H1 (cell line): ENCODE measurements at places on chromosomes 3 and 15. TPM values are rescaled to one million over a fixed set of nuclear protein-coding genes. Genes with fewer than 3 reads are reported as not detected.
A peak's percentile ranks its signal among the peaks of the same experiment; 100 is the strongest.

DNA sequence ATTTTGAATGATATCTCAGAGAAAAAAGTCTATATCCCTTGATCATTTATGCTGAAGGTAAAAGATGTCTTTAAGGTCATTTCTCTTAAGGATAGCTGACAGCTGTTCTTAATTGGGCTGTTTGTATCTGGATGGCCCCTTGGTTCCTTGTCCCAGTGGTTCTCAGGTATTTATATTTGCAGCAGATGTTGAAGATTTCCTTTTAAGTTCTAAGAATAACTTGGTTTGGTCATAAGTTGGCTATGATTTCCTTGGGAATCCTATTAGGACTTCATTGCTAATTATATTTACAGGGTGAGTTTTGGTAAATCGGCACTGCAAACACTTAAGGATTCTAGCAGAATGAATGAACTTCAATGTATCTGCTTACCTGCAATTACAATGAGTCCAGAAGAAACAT lies 460.4 kb upstream of the SGO1 start:
- DNase-seq: no peak

DNA sequence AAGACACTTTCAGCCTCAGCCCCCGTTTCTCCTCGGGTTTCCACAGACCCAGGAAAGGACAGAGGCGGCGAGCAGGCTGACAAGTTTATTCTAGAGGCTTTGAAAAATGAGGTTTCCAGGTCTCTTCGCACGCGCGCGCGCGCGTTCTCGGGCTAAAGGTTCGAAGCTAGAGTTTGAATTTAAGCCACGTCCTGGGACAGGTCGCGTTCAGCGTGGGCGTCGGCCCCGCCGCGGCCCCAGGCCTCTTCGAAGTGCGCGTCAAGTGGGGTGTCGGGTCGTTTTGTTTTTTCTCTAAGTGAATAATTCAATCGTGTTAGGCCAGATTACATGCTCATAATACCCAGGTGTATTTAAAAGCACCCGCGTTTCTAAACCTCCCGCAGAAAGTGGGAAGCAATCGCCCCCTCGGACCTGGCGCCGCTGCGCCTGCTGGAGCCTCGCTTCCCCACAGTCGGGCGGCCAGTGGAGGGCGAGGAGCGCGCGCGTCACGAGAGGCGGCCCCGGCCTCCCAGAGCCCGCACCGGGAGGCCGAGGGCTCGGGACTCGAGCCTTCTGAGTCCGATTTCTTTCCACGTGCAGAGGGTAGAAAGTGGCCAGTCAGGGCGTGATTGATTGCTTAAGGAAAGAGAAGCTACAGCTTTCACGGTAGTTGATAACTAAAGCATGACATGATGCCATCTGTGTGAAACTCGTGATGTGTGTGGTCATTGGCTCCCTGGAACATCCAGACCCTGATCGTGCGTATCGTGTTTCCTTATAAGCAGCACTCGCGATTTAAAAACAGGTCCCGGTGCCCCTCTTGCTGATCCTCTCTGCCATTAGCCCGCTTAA lies 15.8 kb upstream of the SOX2 start:
- peak; percentile 53 for DNase-seq

SLC28A1 gene
- total RNA-seq: not detected in 2 replicates

- DNase-seq: no peak
These were observed 77.0 kb upstream of the IL12A start for GRCh38 chr3:159911664-159912037.

- DNase-seq: no peak
These were observed 45.4 kb downstream of the SSR3 start for GRCh38 chr3:156509189-156510174.

NEK10 gene
- total RNA-seq: 0.50 and 0.84 TPM in 2 replicates

- no peak for DNase-seq
These were observed 15.9 kb upstream of the OCA2 start for GRCh38 chr15:28114721-28115622.

AKAP13 gene
- total RNA-seq: 46.2 and 59.8 TPM in 2 replicates

DNA sequence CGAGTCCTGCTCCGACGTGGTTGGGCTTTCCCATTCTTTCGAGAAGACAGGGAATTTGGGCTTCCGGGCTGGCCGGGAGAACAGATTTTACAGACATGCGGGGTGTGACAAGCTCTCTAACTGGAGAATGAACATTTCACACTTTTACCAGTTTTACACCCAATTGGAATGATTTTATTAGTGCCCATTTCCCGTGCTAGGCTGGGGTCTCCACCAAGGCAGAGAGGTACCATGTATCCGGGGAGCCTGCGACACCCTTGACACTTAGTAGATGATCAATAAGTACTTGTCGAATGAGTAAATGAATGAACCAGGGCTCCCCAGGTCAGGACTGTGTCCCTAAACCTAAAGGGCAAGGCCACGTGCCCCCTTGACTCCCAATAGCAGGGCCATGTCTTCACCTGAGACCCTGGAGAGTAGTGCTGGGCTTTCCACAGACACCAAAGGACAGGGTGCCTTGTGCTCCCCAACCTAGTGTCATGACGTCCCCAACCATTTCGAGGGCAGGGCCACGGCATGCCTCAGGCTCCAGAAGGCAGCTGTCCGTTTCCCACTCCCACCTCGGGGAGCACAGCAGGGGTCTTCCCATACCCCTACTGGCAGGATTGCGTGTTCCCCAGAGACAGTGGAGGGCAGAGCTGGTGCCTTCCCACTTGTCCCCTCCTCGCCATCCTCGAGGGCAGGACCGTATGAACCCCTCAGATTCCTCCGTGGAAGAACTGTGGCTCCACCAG lies 679 bp upstream of the MYD88 start:
- DNase-seq: no peak

GRCh38 chr3:119257654-119258410 lies 17.2 kb upstream of the B4GALT4 start:
- DNase-seq: no peak

DNA sequence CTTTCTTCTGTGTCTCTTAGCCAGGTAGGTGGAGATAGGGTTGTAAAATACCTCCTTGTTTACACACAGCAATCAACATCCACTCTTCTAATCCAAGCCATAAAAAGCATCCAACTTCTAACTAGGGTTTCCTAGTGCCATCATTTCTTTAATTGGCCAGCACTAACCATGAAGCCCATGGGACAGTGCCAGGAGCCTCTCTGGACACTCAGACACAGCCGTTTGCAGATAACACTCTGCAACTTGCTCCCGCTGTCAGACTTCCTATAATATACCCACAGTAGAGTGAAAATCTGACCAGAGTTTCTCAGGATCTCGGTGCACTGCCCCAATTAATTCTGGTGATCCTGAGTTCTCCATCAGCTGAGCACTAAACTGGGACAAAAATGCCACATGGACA lies 53.4 kb downstream of the TAFA4 start:
- no peak for DNase-seq

DNA sequence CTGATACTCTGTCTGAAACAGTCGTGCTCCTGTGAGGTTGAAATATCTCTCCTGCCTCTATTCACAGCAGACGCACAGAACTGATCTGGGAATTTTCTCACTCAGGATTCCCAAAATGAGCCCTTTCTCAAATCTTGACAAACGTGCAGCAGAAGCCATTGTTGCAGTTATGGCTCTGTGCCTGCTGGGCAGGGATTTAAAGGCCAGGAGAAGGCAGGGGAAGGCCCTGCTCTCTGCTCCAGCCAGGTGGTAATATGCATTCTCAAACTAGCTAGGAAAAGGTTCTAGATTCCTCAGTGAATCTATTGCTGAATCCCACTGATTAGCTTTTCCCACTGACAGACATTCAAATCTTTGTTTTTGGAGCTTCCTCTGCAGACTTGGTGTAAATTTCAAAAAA lies 2.2 kb downstream of the MINAR1 start:
- DNase-seq: no peak

GRCh38 chr15:29795610-29796009 lies 26.7 kb downstream of the TJP1 start:
- DNase-seq: no peak

DNA sequence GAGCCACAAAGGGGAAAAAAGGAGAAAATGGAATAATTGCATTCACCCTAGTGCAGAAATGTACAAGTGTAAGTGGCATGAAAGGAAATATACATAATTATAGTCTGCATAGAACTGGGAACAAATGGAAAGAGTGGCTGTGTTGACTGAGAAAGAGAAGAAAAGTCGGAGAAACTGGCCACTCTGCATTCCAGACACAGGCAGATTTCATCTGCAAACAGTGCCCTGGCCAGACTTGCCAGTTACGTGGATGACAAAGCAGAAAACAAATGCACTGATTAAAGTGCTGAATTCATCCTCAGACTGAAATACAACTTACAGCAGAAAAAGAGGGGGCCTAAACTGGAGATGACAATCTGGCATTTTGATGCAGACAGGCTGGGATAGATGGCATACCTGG lies 129.8 kb downstream of the FGF12 start:
- no peak for DNase-seq

- DNase-seq: no peak
These were observed 84.9 kb downstream of the EEFSEC start for GRCh38 chr3:128238184-128238489.

DNA sequence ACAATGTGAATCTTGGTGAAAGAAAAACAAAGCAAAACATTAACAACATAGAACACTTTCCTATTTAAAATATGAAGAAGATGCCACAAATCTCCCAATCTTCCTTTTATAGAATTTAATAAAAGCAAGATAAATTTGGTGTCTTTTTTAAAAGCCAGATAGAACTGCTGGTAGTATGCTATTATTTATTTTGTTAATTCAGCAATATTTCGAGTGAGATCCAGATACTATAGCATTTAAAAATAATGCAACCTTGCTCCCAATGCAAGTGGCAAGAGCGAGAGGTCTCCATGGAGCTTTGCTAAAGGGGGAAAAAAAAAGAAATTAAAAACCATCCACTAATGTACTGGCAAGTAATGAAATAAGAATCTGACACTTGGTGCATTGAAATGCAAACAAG lies 121.8 kb downstream of the IL20RB start:
- no peak for DNase-seq

DNA sequence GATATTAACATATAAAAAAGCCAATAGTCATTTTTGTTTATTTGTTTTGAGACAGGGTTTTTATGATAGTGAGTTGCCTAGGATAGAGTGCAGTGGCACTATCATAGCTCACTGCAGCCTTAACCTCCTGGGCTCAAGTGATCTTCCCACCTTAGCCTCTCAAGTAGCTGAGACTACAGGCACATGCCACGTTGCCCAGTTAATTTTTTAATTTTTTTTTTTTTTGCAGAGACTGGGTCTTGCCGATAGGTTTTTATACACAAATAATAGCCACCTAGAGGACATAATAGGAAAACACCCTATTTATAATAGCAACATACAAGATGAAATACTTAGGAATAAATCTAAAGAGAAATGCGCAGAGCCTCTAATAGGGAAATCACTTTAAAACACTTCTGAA lies 13.3 kb downstream of the EIF3J start:
- DNase-seq: no peak

- DNase-seq: no peak
These were observed 212.3 kb upstream of the LRRFIP2 start for GRCh38 chr3:37386627-37387230.

GRCh38 chr3:44021651-44022594 lies 219.8 kb upstream of the TOPAZ1 start:
- peak; percentile 59 for DNase-seq

GRCh38 chr3:130649061-130649654 lies 97.5 kb downstream of the PIK3R4 start:
- DNase-seq: no peak

DNA sequence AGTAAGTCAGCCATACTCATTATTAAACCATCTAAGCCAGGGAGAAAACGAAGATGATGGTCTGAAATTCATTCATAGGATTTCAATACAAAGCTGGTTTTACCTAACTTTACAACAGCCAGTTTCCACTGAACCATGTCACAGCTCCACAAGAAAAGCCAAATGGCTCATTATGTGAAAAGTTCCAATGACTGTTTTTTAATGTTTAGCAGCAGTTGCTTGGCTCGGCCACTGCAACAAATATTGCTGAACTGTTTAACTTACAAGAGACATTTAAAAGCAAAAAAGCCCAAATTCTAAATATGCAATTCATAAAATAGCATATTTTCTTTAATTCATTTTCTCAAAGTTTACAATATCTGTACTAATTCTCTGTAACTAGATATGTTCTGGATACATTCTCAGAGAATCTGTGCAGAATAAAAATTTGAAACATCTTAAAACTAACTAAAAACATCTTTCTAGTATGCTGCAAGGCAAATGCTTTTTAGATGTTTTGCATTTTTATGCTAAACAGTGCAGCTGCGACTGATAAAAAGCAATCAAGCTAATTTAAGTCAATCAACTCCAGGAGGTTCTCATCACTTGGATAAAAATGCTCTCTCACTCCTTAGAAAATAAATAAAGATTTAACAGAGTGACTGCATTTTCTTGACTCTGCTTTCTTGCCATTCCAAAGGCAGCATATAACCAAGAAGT lies 356.5 kb downstream of the ERC2 start:
- no peak for DNase-seq

DNA sequence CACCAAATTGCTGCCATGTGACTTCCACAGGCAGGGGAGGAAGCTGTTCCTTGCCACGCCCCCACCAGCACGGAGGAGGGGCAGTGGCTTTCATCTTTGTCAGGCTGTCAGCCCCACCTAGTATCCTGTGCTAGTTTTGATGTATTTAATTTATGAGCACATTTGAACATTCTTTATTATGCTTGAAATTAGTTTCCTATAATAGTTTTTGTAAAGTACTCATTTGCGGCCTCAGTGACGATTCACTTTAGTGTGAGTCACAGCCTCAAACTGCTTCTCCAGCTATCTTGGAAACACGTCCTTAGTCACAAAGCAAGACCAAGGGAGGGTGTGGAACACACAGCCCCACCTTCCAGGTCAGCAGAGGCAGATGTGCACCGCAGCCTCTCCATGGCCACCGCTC lies 239.9 kb upstream of the ATP10A start:
- peak; percentile 42 for DNase-seq

- DNase-seq: no peak
These were observed 349.6 kb downstream of the ZIC1 start for GRCh38 chr3:147758771-147759170.

CCR3 gene
- not detected in 2 replicates for total RNA-seq

GPX1 gene
- 250 and 252 TPM in 2 replicates for total RNA-seq

- DNase-seq: no peak
These were observed 42.9 kb downstream of the LARP6 start for GRCh38 chr15:70810916-70811578.

CTXND1 gene
- not detected in 2 replicates for total RNA-seq

- no peak for DNase-seq
These were observed 30.4 kb downstream of the RAB6B start for GRCh38 chr3:133865136-133865855.

GATA2 gene
- total RNA-seq: 0.30 and 0.40 TPM in 2 replicates

GRCh38 chr15:91553196-91553854 lies 300.2 kb upstream of the SLCO3A1 start:
- DNase-seq: no peak

GRCh38 chr15:58703610-58704009 lies 45.9 kb downstream of the ADAM10 start:
- no peak for DNase-seq

DNA sequence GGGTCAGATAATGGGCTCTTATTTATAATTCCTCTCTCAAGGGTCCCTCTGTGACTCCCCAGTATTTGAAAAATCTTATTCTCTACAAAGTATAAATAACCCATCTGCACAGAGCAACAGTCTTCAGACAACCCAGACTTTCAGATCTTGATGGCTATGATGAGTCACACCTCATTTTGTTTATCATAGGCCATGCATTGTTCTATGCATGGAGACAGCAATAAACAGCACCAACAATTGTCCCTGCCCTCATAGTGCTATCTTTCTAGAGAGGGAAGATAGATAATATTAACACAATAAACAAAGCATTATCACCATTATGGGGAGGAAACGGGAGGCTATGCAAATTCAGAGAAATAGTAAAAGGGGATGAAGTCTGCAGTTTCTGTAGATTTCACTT lies 13.4 kb downstream of the FHIT start:
- DNase-seq: no peak

SH2D7 gene
- not detected in 2 replicates for total RNA-seq

DZIP1L gene
- total RNA-seq: 6.9 and 8.3 TPM in 2 replicates
